ENCODE measurements at places on chromosomes 7 and 10.

DNA sequence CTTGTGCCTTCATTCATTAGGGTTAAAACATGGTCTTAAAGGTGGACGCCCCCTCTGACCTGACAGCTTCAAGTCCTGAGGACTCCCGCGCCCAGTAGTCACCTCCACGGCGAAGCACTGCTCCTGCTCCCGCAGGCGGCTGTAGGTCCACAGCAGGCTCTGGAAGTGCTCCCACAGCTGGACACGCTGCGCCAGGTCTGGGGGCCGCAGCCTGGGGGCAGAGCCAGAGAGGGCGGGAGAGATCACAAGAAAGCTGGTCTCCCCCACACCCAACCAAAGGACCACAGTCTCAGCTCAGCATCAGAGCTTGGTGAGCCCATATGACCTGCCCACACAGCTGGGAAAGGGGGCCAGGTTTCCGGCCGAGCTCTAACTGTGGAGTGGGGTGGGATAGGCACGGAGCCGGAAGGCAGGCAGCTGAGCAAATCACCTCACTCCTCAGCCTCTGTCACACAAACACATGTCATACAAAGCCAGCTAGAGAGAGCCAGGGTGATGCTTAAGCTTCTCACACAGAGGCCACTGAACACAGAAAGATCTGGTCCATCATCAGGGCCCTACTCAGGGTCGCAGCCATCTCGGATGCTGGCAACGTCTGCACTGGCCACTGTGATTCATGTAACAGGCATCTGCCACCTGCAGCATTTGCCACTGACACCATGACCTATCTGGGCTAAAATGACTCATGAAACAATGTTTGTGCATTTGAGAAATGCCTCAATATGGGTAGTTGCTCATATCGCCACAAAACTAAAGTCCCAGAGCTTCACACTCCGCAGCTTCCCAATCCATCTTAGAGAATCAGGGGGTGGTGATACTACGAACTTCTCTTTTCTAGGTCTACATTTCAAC lies 12.6 kb downstream of the HPS1 start:
- no peaks in the 10 kb centered on the region for H3K4me1 ChIP-seq
- H3K4me3 ChIP-seq = no peak overlapping the region
- no peak overlapping the region for H3K27ac ChIP-seq
- H3K36me3 ChIP-seq = peaks cover 63% of the 10 kb centered on the region

- DNase-seq = peak; percentile 75
- H3K27ac ChIP-seq = no peak overlapping the region
- no peaks in the 10 kb centered on the region for H3K36me3 ChIP-seq
- peaks cover 10% of the 10 kb centered on the region for H3K4me1 ChIP-seq
These were observed 4.4 kb upstream of the IRF5 start for GRCh38 chr7:128933180-128933891.

DNA sequence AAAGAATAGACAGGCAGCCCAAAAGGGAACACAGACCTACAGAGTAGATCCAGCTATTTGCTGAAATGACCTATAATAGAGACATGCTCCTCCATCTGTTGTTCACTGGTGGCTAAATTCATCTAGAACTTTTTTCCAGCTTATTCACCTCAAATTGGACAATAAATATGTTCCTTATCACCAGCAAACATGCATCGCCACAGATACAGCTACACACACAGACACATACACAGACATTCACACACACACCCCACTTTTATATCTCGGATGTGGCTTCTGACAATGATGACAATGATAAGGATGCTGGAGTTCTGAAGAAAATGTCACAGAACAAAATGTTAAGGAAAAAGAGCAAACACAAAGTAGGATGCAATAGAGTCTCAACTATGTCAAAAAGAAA lies 175.4 kb downstream of the LSM5 start:
- no peaks in the 10 kb centered on the region for H3K27me3 ChIP-seq
- no peak overlapping the region for H3K27ac ChIP-seq
- H3K36me3 ChIP-seq = no peaks in the 10 kb centered on the region
- DNase-seq = no peak

DNA sequence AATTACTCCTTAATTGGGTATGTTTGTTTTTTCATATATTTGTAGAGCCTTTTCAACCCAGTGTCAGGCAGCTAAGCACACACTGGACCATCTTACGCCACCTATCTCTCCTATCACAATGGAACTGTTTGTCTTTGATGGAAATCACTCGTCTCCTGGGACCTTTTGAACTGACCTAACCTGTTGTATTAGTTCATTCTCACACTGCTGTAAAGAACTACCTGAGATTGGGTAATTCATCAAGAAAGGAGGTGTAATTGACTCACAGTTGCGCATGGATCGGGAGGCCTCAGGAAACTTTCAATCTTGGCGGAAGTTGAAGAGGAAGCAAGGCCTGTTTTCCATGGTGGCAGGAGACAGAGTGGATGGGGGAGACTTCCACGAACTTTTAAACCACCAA lies 182.0 kb downstream of the TCERG1L start:
- DNase-seq = no peak
- H3K27ac ChIP-seq = no peak overlapping the region
- H3K4me3 ChIP-seq = no peak overlapping the region
- no peaks in the 10 kb centered on the region for H3K27me3 ChIP-seq
- no peaks in the 10 kb centered on the region for H3K4me1 ChIP-seq

GRCh38 chr7:27113991-27114769 lies 11.7 kb upstream of the HOXA2 start:
- no peaks in the 10 kb centered on the region for H3K27me3 ChIP-seq
- no peaks in the 10 kb centered on the region for H3K4me1 ChIP-seq

Data from sigmoid colon (tissue), 7 donors.